ENCODE measurements at places on chromosomes 5 and 9. TPM values are rescaled to one million over a fixed set of nuclear protein-coding genes. Genes with fewer than 3 reads are reported as not detected.

Gene SLC36A2
- not detected for total RNA-seq

Gene DAB2IP
- total RNA-seq, result 1.3 TPM

Gene FAM114A2
- 32.5 TPM for total RNA-seq

Gene LRRC70
- 6.5 TPM for total RNA-seq

Gene GPR150
- 0.51 TPM for total RNA-seq

Gene ST8SIA4
- total RNA-seq, result 20.4 TPM

Gene PCDHA1
- not detected for total RNA-seq

DNA sequence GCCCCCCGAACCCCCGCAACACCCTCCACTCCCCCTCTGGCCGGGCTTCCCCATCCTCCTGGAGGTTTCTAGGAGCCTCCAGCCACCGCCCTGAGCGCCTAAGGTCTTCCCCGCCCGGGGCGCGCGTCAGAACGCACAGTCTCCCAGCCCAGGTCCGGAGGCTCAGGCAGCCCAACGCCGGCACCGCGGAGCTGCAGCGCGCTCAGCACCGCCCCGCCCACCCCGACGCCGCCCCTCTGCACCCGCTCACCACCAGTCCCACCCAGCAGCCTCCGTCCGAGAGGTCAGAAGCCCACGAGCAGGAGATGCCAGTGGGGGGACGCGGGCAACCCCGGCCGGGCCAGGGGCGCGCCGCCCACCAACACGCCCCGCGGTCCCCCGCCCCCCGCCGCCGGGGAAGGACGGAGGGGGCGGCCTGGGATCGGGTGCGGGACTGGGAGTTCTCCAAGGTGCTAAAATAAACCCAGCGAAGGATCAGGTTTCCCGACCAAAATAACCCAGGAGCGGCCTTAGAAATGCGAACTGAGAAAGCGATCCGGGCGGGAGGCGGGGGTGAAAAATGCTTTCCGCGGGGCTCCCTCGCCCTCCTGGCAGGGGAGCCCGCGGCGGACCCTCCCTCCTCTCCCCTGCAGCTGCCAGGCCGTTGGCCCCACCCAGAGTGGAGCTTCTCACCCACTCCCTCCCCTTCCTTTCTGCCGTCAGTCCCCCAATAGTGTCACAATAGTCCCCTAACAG is 6.5 kb upstream of the FAM78A start:
- H3K4me3 ChIP-seq, result no peak overlapping the region
- DNase-seq, result no peak

GRCh38 chr5:2298781-2299180 is 416.1 kb upstream of the IRX4 start:
- H3K4me3 ChIP-seq, result no peak overlapping the region
- DNase-seq, result no peak
- no peaks in the 10 kb centered on the region for H3K36me3 ChIP-seq
- no peak overlapping the region for H3K27ac ChIP-seq

DNA sequence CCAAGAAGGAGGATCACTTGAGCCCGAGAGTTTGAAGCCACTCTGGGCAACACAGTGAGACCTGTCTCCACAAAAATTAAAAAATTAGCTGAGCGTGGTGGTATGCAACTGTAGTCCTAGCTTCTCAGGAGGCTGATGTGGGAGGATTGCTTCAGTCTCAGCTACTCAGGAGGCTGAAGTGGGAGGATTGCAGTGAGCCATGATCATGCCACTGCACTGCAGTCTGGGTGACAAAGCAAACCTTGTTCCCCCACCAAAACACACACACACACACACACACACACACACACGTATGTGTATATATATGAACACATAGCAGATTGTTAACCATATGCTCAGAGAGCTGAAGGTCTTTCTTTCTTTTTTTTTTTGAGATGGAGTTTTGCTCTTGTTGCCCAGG is 157.5 kb upstream of the MAST4 start:
- H3K27ac ChIP-seq, result no peak overlapping the region
- no peak for DNase-seq
- no peaks in the 10 kb centered on the region for H3K27me3 ChIP-seq
- no peak overlapping the region for H3K4me3 ChIP-seq

- H3K4me3 ChIP-seq, result no peak overlapping the region
- no peak overlapping the region for H3K27ac ChIP-seq
- no peaks in the 10 kb centered on the region for H3K4me1 ChIP-seq
- DNase-seq, result no peak
Observed at GRCh38 chr9:130483371-130483971, 38.7 kb downstream of the ASS1 start.

- H3K4me1 ChIP-seq, result no peaks in the 10 kb centered on the region
- no peak for DNase-seq
- no peaks in the 10 kb centered on the region for H3K27me3 ChIP-seq
- H3K36me3 ChIP-seq, result no peaks in the 10 kb centered on the region
- no peak overlapping the region for H3K27ac ChIP-seq
Observed at GRCh38 chr5:14217587-14217986, 74.4 kb downstream of the TRIO start.

- H3K27ac ChIP-seq, result no peak overlapping the region
- no peaks in the 10 kb centered on the region for H3K27me3 ChIP-seq
- peaks cover 16% of the 10 kb centered on the region for H3K4me1 ChIP-seq
- H3K4me3 ChIP-seq, result no peak overlapping the region
Observed at GRCh38 chr9:95174038-95174437, 143.5 kb downstream of the FANCC start.

GRCh38 chr9:75128535-75128934 is 40.2 kb downstream of the OSTF1 start:
- H3K36me3 ChIP-seq, result no peaks in the 10 kb centered on the region
- no peak for DNase-seq
- H3K4me3 ChIP-seq, result no peak overlapping the region
- no peaks in the 10 kb centered on the region for H3K27me3 ChIP-seq

DNA sequence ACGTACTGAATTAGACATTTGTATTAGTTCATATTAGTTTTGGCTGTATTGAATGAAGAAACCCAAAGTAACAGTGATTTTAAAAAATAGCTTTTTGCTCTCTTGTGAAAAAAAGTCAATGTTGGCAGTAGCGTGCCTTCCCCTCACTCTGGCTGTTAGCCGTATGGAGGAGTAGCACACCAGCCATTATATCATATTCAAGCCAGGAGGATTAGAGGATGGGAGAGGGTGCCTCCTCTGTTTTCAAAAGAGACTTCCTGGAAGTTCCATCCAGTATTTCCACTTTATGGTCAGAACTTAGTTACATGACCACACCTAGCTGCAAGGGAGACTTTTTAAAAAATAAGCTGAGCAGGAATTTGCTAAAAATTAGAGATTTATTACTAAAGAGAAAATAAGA is 41.2 kb downstream of the GPR21 start:
- no peak for DNase-seq
- H3K4me3 ChIP-seq, result no peak overlapping the region
- H3K4me1 ChIP-seq, result peaks cover 49% of the 10 kb centered on the region
- peaks cover 44% of the 10 kb centered on the region for H3K36me3 ChIP-seq

DNA sequence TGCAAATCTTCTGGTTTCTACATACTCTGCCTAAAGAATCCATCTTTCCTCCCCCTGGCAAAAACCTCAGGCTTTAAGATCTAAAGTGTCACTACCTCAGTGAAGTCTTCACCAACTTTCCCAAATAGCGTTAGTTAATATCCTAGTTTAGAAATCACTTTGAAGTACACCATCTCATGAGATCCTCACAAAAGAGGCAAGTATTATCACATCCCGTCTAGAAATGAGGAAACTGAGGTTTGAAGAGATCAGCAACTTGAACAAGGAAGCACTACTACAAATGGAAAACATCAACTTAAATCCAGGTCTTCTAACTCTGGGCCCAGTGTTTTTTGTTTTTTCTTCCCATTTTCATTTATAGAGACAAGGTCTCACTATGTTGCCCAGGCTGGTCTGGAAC is 4.6 kb downstream of the AP3B1 start:
- no peak for DNase-seq
- no peaks in the 10 kb centered on the region for H3K36me3 ChIP-seq
- H3K27me3 ChIP-seq, result no peaks in the 10 kb centered on the region
- no peak overlapping the region for H3K4me3 ChIP-seq

GRCh38 chr9:92720209-92720765 is 44.3 kb downstream of the BICD2 start:
- H3K4me3 ChIP-seq, result no peak overlapping the region
- no peak for DNase-seq
- H3K27ac ChIP-seq, result peak overlapping the region; percentile 88

DNA sequence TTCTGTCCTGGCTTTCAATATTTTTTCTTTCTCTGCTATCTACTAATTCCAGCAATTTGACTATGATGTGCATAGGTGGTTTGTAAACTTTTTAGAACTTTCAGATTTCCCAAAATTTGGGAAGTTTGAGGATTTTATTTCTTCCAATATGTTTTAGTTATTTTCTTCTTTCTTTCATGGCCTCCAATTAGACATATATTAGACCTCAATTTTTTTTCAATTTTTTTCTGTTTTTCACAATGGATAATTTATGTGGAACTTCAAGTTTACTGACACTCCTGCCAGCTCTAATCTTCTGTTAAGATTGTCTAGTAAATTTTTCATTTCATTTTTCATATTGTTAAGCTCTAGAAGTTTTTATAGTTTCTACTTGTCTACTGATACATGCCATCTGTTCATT is 163.3 kb downstream of the SAXO1 start:
- H3K4me3 ChIP-seq, result no peak overlapping the region
- DNase-seq, result no peak
- H3K36me3 ChIP-seq, result no peaks in the 10 kb centered on the region
- 0 out of 2 replicates have a peak, but pooled peaks cover 2% of the 10 kb centered on the region for H3K27me3 ChIP-seq
- H3K4me1 ChIP-seq, result no peaks in the 10 kb centered on the region
- no peak overlapping the region for H3K27ac ChIP-seq

DNA sequence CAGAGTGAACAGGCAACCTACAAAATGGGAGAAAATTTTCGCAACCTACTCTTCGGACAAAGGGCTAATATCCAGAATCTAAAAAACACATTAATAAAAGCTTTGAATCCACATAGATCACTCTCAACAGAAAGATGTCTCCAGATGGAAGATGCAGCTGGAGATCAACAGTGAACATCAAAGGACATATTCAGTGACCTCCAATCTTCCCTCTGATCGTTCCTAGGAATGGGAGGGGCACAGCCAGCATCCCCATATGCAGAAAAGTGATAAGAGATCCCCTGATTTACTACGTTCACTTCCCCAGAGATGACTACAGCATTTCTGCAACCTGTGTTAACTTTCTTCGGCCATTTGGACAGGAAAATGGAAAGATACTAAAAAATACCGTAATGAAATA is 21.2 kb downstream of the OXCT1 start:
- H3K27ac ChIP-seq, result no peak overlapping the region
- H3K27me3 ChIP-seq, result no peaks in the 10 kb centered on the region
- no peaks in the 10 kb centered on the region for H3K4me1 ChIP-seq
- H3K4me3 ChIP-seq, result no peak overlapping the region
- DNase-seq, result no peak

DNA sequence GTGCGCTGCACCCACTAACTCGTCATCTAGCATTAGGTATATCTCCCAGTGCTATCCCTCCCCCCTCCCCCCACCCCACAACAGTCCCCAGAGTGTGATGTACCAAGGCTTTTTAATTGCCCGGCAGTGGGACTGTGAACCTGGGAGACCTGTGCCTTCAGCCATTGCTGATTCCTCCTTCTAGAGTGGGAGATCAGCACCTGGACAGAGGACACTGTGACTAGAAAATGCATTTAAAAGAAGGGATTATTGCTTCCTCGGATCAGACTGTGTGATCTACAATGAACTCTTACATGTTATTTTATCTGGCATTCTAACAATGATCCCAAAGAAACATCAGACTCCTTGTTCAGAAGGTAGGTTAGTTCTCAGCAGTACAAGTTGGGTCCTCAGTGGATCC is 25.9 kb downstream of the CTSL start:
- no peak for DNase-seq
- no peak overlapping the region for H3K4me3 ChIP-seq
- no peak overlapping the region for H3K27ac ChIP-seq

GRCh38 chr9:4084435-4084818 is 215.4 kb downstream of the GLIS3 start:
- DNase-seq, result peak; percentile 32
- no peaks in the 10 kb centered on the region for H3K4me1 ChIP-seq
- no peaks in the 10 kb centered on the region for H3K36me3 ChIP-seq
- H3K4me3 ChIP-seq, result no peak overlapping the region
- H3K27me3 ChIP-seq, result no peaks in the 10 kb centered on the region

Data from Karpas-422 (cell line).